ENCODE measurements at places on chromosomes 5 and 9. TPM values are rescaled to one million over a fixed set of nuclear protein-coding genes. Genes with fewer than 3 reads are reported as not detected.

GRCh38 chr9:88971131-88971960 lies 19.9 kb upstream of the S1PR3 start:
- no peak for DNase-seq

GRCh38 chr5:68438876-68439275 lies 223.3 kb downstream of the PIK3R1 start:
- DNase-seq, result no peak

The PHF24 gene
- total RNA-seq, result 12.0 TPM

The HACD4 gene
- 1.5 TPM for total RNA-seq

Measured in cerebellum (tissue), 4 donors.